Thoracic aorta (tissue), 2 donors: ENCODE measurements at places on chromosomes 6 and 20. TPM values are rescaled to one million over a fixed set of nuclear protein-coding genes. Genes with fewer than 3 reads are reported as not detected.

CST2 gene
- not detected for total RNA-seq

GABBR1 gene
- 63.2 TPM for total RNA-seq

TASP1 gene
- total RNA-seq = 16.5 TPM

LPA gene
- not detected for total RNA-seq

KIAA0408 gene
- total RNA-seq = 4.7 TPM

ADGRB3 gene
- 10.1 TPM for total RNA-seq

PERP gene
- 23.7 TPM for total RNA-seq

COL21A1 gene
- total RNA-seq = 52.6 TPM

MEI4 gene
- not detected for total RNA-seq

DEFB118 gene
- total RNA-seq = not detected

GSTA3 gene
- total RNA-seq = not detected

BPIFB2 gene
- not detected for total RNA-seq

C20orf144 gene
- not detected for total RNA-seq

CHMP4B gene
- total RNA-seq = 104 TPM

HLA-F gene
- total RNA-seq = 117 TPM

SRMS gene
- not detected for total RNA-seq

YIPF3 gene
- total RNA-seq = 92.2 TPM

COL19A1 gene
- 0.07 TPM for total RNA-seq

DSP gene
- 6.7 TPM for total RNA-seq

TRIM31 gene
- 2.0 TPM for total RNA-seq

LKAAEAR1 gene
- total RNA-seq = not detected

REM1 gene
- total RNA-seq = 4.3 TPM

SEL1L2 gene
- total RNA-seq = not detected

SPEF1 gene
- 0.27 TPM for total RNA-seq

LIN28B gene
- total RNA-seq = not detected

PTK6 gene
- not detected for total RNA-seq

GPX5 gene
- total RNA-seq = not detected

TMEM74B gene
- not detected for total RNA-seq

BLTP3A gene
- total RNA-seq = 9.9 TPM

KHDC1L gene
- total RNA-seq = not detected

SLC2A4RG gene
- 103 TPM for total RNA-seq

SLC13A3 gene
- 4.9 TPM for total RNA-seq

EEF1A2 gene
- not detected for total RNA-seq

RFX6 gene
- total RNA-seq = not detected

ZNF133 gene
- 9.1 TPM for total RNA-seq

CALHM4 gene
- total RNA-seq = not detected

ESR1 gene
- 4.9 TPM for total RNA-seq

NCOA3 gene
- total RNA-seq = 44.3 TPM

TSPYL1 gene
- total RNA-seq = 74.9 TPM

OR2J1 gene
- not detected for total RNA-seq

ZHX3 gene
- total RNA-seq = 60.8 TPM

APMAP gene
- 38.4 TPM for total RNA-seq

TENT5A gene
- 53.2 TPM for total RNA-seq

ZSCAN31 gene
- 15.4 TPM for total RNA-seq

SEC23B gene
- 32.9 TPM for total RNA-seq

WASF1 gene
- 4.9 TPM for total RNA-seq

CST1 gene
- total RNA-seq = not detected

C4A gene
- total RNA-seq = 30.2 TPM

RCAN2 gene
- 289 TPM for total RNA-seq

ARMC2 gene
- 11.5 TPM for total RNA-seq

TPBG gene
- total RNA-seq = 53.8 TPM
